ENCODE measurements at places on chromosomes 1 and 21. TPM values are rescaled to one million over a fixed set of nuclear protein-coding genes. Genes with fewer than 3 reads are reported as not detected.

TP73 gene
- total RNA-seq: 0.18 TPM

SELP gene
- 9.1 TPM for total RNA-seq

PCAT6 gene
- 0.49 TPM for total RNA-seq

IL6R gene
- total RNA-seq: 18.2 TPM

C1orf115 gene
- 21.2 TPM for total RNA-seq

RPL22 gene
- 309 TPM for total RNA-seq

LENEP gene
- not detected for total RNA-seq

C1QTNF12 gene
- total RNA-seq: 3.9 TPM

TEX50 gene
- total RNA-seq: not detected

MANEAL gene
- 1.2 TPM for total RNA-seq

DCLRE1B gene
- total RNA-seq: 6.3 TPM

Data from aorta (tissue), 5 donors.